ENCODE measurements at places on chromosomes 5 and 9.

DNA sequence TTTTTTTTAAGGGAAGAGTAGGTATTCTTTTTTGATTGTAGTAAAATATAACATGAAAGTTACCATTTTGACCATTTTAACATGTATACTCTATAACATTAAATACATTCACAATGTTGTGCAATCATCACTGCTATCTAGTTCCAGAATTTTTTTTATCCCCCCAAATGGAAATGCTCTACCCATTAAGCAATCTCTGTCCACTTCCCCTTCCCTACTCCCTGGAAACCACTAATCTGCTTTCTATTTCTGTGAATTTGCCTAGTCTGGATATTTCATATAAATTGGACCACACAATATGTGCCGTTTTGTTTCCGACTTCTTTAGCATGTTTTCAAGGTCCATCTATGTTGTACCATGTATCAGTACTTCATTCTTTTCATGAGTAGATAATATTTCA, 429.5 kb downstream of the TLE1 start:
- DNase-seq, result no peak

GRCh38 chr5:82512025-82512424, 233.9 kb upstream of the RPS23 start:
- DNase-seq, result no peak

DNA sequence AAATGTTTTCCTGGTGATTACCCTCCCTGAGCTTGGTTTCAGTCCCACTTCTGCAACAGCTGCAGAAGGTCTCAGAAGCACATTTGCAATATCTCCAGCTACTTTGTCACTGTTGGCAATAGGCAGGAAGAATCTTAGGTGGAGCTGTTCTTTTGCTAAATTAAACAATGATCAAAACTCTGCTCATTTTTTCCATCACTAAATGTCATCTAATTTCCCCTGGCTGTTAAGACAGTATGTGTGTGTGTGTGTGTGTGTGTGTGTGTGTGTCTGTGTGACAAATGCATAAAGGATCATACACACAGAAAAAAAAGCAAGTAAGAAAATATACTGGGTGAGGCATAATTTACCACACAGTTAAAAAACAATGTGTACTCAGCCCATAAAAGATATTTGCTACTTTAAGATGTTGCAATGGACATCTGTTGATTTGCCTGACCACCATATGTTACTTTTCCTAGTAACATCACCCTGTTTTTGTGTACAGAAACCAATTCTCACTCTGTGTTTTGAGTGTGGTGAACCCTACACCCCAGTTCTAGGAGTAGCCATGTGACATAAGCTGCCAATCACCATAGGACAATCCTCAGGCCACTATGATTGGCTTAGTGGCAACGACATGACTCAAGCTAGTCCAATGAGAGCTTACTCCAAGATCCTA, 572.6 kb upstream of the CLINT1 start:
- DNase-seq, result no peak

DNA sequence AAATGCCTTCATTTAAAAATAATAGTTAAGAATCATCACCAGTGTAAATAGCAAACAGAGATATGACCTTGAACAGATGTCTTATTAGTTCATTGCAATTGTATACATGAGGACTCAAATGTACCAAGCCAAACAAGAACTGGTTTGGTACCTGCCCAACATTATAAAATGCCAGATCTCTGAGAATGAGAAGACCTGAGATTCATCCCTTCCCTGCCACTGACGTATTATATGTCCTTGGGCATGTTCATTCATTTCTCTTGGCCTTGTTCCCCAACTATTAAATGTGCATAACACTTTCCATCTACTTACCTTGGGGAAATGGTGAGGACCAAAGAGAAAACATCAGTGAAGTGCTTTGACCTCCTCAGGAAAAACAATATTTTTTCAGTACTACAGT, 33.6 kb upstream of the ERBIN start:
- no peak for DNase-seq

GRCh38 chr5:91255396-91256141, 127.5 kb downstream of the ARRDC3 start:
- DNase-seq, result no peak

GRCh38 chr5:125465703-125466102, 719.3 kb upstream of the ZNF608 start:
- DNase-seq, result no peak

DNA sequence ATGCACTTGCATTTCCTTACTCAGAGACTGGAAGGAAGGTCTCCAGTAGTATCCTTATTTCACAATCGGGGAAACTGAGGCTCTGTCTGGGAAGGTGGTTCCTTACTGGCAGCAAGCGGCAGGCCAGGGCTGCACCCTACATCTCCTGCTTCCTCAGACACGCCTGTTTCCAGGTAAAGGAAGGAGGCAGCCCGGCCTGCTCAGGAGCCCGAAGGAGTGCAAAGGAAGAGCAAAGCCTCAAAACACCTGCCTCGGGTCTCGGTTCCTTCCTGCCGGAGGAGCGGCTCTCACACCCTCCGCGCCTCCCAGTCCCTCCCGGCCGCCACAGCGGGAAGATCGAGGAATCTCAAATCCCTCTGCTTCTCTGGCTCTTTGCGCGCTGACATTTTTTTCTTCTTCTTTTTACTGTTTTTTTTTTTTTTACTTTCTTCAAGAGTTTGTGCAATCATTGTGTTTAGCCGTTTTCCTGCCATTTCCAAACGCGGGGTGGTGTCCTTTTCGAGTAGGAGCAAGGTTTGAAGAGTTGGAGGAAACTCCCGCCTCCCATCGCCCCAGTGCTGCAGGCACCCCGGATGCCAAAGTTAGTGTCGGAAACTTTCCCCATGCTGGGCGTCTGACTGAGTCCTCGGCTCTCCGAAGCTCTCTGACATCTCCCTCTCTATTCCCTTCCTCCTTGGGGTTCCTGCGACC, 1.0 kb downstream of the GGTA1 start:
- no peak for DNase-seq

GRCh38 chr5:36161361-36161760, 9.4 kb downstream of the SKP2 start:
- no peak for DNase-seq

DNA sequence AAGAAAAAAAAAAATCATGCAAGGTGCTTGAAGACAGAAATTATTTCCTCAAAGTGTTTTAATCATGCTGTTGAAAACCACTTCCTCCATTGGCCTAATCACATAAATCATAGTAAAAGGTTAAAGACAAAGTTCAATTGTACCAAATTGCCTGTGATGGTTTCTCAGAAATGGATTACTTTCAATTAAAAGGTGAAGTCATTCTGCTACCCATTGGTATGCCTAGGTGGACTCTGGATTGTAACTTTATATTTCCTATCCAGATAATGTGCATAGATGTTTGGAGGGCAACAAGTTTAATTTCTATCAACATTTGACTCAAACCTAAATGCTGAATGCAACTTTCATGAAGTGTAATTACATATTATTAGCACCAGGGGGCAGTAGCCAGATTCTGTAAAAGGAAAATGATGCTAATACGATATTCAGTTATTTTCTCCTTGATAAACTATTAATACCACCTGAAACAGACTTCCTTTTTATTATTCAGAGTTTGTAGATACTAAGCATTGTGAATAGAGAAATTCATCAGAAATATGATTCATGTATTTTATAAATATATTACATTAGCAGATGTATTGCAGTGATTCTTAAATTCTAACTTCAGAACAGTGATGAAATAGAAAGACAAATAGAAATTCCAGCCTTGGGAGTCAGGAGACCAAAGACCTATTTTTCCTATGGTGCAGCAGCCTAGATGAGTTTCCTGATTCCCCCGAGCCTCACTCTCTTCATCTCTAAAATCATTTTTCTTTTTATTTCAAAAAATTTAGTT, 148.2 kb downstream of the CAAP1 start:
- peak; percentile 13 for DNase-seq

- DNase-seq, result no peak
Observed at GRCh38 chr5:59693492-59694309, 199.8 kb downstream of the PDE4D start.

All from NCI-H2227 treated with DMSO at 0.1 percent for 48 hours (cell line).